ENCODE measurements at places on chromosomes 3 and 15.

GRCh38 chr3:134937256-134938028, 142.4 kb downstream of the EPHB1 start:
- DNase-seq: no peak

DNA sequence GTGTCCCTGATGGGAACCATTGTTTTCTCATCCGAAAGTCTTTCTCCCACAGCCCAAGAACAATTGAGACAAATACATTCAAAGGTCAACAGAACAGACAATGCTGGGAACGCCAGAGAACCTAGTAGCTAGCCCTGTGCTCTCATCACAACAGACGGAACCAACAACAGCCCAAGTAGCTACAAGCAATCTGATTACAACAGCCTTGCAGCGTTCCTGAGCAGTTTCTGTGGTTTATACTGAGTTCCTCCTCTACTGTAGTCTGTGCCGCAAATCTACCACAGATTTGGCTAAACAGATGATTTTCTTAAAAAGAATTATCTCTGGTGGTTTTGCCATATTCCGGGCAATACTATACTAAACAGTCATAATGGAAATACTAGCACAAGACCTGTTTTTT, 435.6 kb downstream of the MECOM start:
- no peak for DNase-seq

DNA sequence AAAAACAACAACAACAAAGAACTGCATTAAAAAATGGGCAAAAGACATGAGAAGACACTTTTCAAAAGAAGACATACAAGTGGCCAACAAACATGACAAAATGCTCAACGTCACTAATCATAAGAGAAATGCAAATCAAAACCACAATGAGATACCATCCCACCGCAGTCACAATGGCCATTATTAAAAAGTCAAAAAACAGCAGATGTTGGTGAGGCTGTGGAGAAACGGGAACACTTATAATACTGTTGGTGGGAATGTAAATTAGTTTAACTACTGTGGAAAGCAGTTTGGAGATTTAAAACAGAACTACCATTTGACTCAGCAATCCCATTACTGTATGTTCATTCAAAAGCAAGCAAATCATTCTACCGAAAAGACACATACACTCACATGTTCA, 15.1 kb downstream of the EIF1B start:
- no peak for DNase-seq

DNA sequence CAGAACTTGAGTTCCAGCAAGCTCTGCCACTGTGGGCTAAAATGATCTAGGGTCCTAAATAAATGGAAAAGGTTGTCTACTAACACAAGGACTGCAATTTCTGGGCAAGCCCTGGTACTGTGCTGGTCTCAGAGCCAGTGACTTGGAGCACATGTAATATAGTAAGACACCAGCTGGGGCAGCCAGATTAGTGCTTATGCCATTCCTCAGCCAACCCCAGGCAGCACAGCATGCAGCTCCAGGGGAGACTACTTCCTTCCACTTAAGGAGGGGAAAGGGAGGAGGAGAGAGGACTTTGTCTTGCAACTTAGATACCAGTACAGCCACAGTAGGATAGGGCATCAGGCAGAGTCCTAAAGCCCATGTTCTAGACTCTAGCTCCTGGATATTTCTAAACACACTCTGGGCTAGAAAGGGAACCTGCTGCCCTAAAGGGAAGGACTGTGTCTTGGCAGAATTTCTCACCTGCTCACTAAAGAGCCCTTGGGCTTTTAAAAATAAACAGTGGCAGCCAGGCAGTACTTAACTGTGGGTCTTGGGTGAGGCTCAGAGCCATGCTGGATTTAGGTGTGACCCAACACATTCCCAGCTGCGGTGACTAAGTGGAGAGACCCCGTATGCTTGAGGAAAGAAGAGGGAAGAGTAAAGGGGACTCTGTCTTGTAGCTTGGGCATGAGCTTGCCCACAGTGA, 223.7 kb upstream of the BCHE start:
- DNase-seq: no peak

- DNase-seq: no peak
Observed at GRCh38 chr15:67998599-67999133, 55.4 kb upstream of the PIAS1 start.

GRCh38 chr3:13006216-13006990, 66.8 kb downstream of the IQSEC1 start:
- DNase-seq: no peak

DNA sequence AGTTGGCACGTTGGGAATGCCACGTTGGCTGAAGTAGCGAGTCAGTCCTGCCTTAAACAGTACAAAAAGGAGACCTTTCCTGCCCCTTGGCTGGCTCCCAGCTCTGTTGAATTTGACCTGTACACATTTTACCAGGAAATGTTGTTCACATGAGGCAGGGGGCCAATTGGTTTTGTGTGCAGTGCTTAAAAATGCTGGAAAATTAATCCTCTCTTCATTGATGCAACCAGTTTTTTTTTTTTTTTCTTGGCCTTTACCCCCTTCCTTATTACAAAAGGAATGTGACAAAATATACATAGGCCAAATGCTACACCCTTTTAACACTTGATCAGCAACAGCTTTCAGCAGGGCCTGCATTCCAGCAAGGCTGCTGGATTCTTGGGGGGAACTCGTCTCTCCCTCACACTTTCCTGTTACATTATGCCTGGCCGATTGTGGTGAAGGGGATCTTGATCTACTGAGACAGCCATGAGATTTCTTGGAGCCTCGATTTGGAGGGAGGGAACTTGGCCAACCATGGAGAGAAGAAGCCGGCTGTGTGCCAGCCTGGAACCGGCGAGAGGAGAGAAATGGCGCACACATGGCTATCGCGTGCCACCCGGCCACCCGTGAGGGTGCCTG, 93.1 kb downstream of the DNASE1L3 start:
- DNase-seq: no peak

GRCh38 chr3:111595232-111595631, at the start of gene ZBED2:
Gene ZBED2 (minus strand): TSS chr3:111595346. CDS start chr3:111594201, 1,145 bp downstream.
- DNase-seq: no peak

GRCh38 chr3:65006300-65006739, 318.5 kb upstream of the ADAMTS9 start:
- DNase-seq: no peak
